Thoracic aorta endothelial cell (primary cell): ENCODE measurements at places on chromosomes 4 and X. TPM values are rescaled to one million over a fixed set of nuclear protein-coding genes. Genes with fewer than 3 reads are reported as not detected.

NPY5R gene
- not detected in 2 replicates for total RNA-seq

LIMCH1 gene
- 16.8 and 27.4 TPM in 2 replicates for total RNA-seq

SLC6A14 gene
- total RNA-seq: not detected in 2 replicates

DGKK gene
- total RNA-seq: not detected in 2 replicates

LDOC1 gene
- 8.3 and 8.5 TPM in 2 replicates for total RNA-seq

DOK7 gene
- not detected in 2 replicates for total RNA-seq

S100P gene
- not detected in 2 replicates for total RNA-seq

FAM13A gene
- total RNA-seq: 9.8 and 13.9 TPM in 2 replicates

F8A3 gene
- 0.93 and 1.2 TPM in 2 replicates for total RNA-seq

ZDHHC15 gene
- total RNA-seq: 0.14 and 0.40 TPM in 2 replicates

HTN1 gene
- not detected in 2 replicates for total RNA-seq

SLC25A53 gene
- 7.7 and 9.0 TPM in 2 replicates for total RNA-seq

TCEAL6 gene
- total RNA-seq: not detected in 2 replicates

BEX2 gene
- 0.27 and 0.29 TPM in 2 replicates for total RNA-seq

ENAM gene
- under 0.01 and 0.13 TPM in 2 replicates for total RNA-seq

AVPR2 gene
- total RNA-seq: not detected in 2 replicates
